PC-9 (cell line): ENCODE measurements at places on chromosomes 2 and 18. TPM values are rescaled to one million over a fixed set of nuclear protein-coding genes. Genes with fewer than 3 reads are reported as not detected.

FAM228A gene
- not detected in 2 replicates for total RNA-seq

SANBR gene
- 12.6 and 13.8 TPM in 2 replicates for total RNA-seq

DNAJC10 gene
- total RNA-seq = 160 and 167 TPM in 2 replicates

EIPR1 gene
- 40.4 and 40.6 TPM in 2 replicates for total RNA-seq

POTEJ gene
- total RNA-seq = not detected in 2 replicates

SCYGR6 gene
- not detected in 2 replicates for total RNA-seq

MYO3B gene
- 5.3 and 6.7 TPM in 2 replicates for total RNA-seq

DNA sequence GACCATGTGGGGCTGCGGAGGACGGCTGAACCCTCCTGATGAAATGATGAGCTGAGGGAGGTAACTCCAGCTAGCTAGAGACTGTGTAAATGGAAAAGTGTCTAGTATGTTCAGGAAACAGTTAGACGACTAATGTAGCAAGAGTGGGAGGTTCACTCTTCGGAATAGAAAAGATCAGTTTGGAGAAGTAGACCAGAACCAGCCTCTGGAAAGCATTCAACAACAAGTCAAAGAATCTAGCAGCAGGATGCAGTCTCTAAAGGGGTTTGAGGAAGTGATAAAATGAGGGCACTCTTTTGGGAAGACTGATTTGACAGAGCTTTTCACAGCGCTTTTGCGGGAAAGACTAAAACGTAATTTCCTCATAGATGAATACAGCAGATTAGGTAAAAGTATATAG lies 79.6 kb downstream of the GAREM1 start:
- no peak for DNase-seq

GRCh38 chr2:120951693-120952092 lies 216.0 kb downstream of the GLI2 start:
- no peak for DNase-seq

DNA sequence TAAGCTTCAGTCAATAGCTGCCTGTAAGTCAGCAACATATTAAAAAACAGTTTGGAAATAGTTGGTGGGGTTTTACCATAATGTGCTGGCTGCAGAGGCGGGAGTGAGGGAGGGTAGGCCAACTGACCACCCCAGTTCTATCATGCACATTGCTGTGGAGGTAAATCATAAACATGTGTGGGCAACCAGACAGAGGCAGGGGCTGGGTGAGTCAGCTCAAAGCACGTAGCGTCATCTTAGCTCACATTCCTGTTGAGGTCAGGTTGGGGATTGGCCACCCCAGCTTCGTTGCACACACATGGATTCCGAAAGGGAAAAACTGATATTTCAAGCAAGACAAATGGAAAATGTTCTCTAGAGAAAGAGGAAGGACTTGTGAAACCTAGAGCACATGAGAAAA lies 19.5 kb downstream of the GPR45 start:
- DNase-seq = no peak

- peak; percentile 90 for DNase-seq
Observed at GRCh38 chr2:19711470-19712372, 190.1 kb downstream of the TTC32 start.

- no peak for DNase-seq
Observed at GRCh38 chr2:133459590-133459989, 108.7 kb downstream of the NCKAP5 start.

GRCh38 chr2:8962890-8963289 lies 40.6 kb downstream of the MBOAT2 start:
- no peak for DNase-seq

GRCh38 chr2:42795841-42796301 lies 3.5 kb upstream of the HAAO start:
- no peak for DNase-seq

- no peak for DNase-seq
Observed at GRCh38 chr2:210861038-210861665, 304.8 kb downstream of the CPS1 start.

DNA sequence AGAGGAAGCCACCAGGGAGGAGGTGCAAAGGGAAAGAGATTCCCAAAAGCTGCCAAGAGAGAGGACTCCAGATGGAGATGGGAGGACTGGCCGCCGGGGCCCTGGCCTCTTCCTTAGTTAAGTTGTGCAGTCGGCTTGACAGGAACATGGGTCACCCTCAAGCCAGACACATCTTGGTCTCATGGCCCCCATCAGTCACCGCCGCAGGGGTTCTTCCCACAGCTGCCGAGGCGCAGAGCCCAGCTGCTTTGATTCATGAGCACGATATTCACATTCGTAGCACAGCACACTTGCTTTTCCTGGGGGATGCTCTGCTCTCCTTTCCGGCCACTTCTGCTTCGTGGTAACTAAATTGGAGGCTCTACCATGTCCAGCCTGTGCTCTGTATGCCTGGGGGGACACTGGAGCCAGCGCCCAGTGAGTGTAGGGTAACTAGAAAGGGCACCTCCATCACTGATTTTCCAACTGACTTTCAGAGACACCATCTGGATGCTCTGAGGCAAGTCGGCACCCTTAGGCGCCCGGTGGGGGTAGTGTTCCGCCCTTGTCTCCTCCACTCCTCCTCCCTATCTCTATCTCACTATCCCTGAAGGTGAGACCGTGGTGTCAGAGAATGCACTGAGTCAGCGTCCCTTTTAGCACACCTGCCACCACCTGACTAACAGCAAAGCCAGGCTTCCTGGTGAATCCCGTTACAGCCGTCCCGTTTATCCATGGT lies 13.3 kb downstream of the TWIST2 start:
- DNase-seq = no peak

GRCh38 chr2:238791354-238791753 lies 56.5 kb upstream of the TWIST2 start:
- no peak for DNase-seq

GRCh38 chr2:126932529-126932928 lies 33.8 kb downstream of the TEX51 start:
- no peak for DNase-seq

DNA sequence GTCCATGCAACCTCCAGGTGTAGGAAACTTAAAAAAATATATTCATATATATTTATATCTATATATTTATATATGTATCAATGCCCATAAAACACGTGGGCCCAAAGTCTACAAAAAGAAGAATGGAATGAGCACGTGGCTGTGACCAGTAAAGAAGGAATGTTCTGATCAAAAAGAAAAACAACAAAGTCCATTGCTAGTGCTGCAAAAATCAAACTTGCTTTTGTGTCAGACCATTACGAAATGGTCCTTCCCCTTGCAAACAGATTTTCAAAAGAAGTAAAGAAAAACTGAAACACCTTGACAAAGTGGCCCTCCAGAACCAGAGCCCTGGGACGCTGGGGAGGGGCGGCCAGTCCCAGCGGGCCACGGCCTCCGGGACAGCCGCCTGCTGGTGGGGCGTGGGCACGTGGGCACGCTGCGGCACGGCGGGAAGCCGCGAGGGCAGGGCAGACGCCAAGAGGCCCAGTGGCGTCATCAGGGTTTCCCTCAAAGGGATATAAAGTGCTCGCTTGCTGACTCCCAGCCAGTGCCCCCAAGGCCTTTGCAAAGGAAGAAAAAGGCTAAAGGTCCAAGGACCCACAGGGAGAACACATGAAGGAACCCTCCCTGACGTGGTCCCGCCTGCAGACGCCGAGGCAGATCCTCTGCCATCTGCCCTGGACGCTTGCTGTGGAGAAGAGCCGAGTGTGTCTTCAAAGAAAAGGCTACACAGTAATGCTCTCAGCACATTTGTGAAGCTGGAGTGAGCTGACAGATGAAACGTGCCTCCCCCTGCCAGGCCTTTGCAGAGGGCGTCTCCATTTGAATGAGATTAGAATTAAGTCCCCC lies 201.8 kb downstream of the TWIST2 start:
- DNase-seq = no peak

GRCh38 chr2:28993206-28993960 lies 12.3 kb downstream of the TOGARAM2 start:
- peak; percentile 66 for DNase-seq

GRCh38 chr18:61334951-61335683 lies 1.9 kb downstream of the CDH20 start:
- DNase-seq = no peak

DNA sequence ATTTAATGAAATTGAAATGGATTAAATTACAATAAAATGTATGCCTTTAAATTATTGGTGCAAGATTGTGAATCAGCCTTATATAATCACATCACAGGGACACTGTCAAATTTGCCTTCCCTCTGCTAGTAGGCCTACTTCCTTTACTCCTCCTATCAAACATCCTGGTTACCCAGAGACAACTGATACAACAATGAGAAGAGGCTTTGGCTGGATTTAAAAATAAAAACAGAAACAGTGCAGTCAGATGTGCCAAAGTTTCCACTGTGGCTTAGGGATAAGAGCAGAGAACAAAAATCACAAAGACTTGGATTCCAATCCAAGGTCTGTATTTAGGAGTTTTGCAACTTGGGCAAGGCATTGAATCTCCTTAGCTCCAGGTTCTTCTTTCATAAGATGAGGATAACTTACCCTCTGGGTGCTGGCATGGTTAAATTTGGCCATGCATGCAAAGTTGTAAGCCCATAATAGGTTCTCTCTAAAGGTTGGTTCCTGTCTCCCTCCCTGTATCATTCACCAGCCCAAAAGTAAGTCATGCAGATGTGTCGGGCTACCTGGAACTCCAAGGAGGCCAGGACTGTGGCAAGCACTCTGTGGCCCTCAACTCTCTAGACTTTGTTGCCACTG lies 99.3 kb upstream of the LRATD1 start:
- no peak for DNase-seq
